ENCODE measurements at places on chromosomes 12 and 14. TPM values are rescaled to one million over a fixed set of nuclear protein-coding genes. Genes with fewer than 3 reads are reported as not detected.

ZC2HC1C gene
- 2.1 TPM for total RNA-seq

KRT75 gene
- total RNA-seq: not detected

ACVRL1 gene
- not detected for total RNA-seq

RPL10L gene
- not detected for total RNA-seq

MUCL1 gene
- not detected for total RNA-seq

GNB3 gene
- total RNA-seq: 0.78 TPM

BDKRB2 gene
- total RNA-seq: not detected

C12orf54 gene
- total RNA-seq: not detected

OASL gene
- total RNA-seq: 26.5 TPM

GRIN2B gene
- not detected for total RNA-seq

AVPR1A gene
- total RNA-seq: not detected

SPX gene
- total RNA-seq: 0.36 TPM

NOS1 gene
- not detected for total RNA-seq

GRCh38 chr14:67523764-67524633 lies 9.1 kb upstream of the PLEKHH1 start:
- no peak overlapping the region for H3K27ac ChIP-seq
- H3K36me3 ChIP-seq: no peaks in the 10 kb centered on the region
- DNase-seq: no peak
- no peak overlapping the region for H3K4me3 ChIP-seq
- peaks cover 26% of the 10 kb centered on the region for H3K27me3 ChIP-seq
- H3K4me1 ChIP-seq: peaks cover 3% of the 10 kb centered on the region

DNA sequence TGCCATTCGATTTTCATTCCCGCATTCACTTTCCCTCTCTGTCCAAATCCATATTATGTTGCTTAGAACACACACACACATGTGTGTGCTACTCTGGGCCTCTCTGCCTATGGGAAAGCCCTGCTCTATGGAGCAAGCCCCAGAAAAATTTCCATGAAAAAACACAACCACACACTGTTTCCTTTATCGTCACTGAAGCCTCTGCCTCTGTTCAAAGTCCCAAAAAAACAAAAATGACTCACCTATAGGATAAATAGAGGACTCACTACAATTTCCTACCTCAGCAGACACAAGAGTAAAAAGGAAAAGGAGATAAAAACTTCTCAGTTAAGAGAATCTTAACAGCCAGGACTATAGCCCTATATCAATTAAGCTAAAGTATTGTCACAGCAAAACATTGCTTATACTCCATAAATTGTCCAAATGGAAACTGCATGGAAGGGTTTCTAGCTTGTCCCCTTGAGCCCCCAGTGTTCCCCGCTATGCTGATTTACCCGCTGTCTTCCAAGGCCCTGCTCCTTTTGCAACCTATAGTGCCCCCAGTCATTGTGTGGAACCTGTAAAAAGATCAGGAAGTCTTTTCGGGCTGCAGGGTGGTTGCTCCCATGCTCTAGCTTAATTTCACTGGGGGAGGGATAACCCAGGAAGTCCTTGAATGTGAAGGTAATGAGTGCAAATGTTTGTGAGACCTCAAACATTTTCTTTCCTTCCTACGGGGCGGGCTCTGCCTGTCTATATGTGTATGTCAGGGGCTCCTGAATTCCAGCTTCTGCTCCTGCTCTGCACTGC lies 11.1 kb upstream of the PIP4K2C start:
- H3K4me1 ChIP-seq: no peaks in the 10 kb centered on the region
- H3K27ac ChIP-seq: no peak overlapping the region
- no peak overlapping the region for H3K4me3 ChIP-seq

DNA sequence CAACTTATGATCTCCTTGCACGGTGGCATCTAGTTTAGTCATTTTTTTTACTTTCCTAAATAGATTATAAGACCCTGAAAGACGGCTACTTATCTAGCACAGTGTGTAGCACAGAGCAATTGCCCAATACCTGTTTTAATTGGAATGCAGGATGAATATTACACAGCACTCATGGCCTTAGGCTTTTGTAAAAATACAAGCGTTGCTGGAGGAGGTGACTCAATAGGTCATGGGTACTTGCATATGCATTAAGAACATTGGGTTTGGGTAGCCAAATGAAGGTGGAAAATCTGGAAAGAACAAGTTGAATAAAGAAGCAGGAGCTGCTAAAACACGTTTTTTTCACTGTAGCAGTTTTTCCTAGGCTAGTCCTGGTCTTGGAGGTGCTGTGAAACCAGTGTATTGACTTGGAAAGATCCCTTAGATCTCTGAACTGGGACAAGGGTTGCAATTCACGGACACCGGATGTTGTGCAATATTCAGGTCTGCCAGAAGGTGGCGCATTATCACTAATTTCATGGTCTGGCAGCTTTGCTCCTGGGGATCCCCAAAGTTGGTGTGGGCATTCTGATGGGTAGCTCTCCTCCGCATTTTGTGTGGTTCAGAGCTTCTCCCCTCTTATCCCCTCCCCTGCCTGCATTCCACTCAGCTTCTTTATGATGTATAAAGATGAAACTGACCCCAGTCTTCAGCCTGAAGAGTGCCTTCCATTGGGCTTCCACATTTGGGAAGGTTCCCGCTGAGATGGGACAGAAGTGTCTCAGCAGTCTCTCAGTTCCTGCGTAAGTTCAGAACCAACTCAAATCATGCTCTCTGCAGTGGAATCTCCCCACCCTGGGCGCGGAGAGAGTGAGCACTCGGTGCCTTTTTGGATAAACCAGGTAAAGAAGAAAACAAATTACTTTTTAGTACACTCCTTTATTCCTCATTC lies 278.3 kb downstream of the NRXN3 start:
- H3K36me3 ChIP-seq: no peaks in the 10 kb centered on the region
- DNase-seq: peak; percentile 51
- H3K27ac ChIP-seq: no peak overlapping the region
- H3K27me3 ChIP-seq: peaks cover 2% of the 10 kb centered on the region

GRCh38 chr12:63915105-63915800 lies 70.8 kb downstream of the SRGAP1 start:
- H3K4me3 ChIP-seq: no peak overlapping the region
- H3K27me3 ChIP-seq: peaks cover 5% of the 10 kb centered on the region
- H3K36me3 ChIP-seq: no peaks in the 10 kb centered on the region
- H3K27ac ChIP-seq: no peak overlapping the region
- no peak for DNase-seq
- no peaks in the 10 kb centered on the region for H3K4me1 ChIP-seq

- H3K36me3 ChIP-seq: no peaks in the 10 kb centered on the region
- peak overlapping the region; percentile 28 for H3K4me3 ChIP-seq
- DNase-seq: peak; percentile 84
These were observed 32.6 kb upstream of the CD9 start for GRCh38 chr12:6167327-6168280.

DNA sequence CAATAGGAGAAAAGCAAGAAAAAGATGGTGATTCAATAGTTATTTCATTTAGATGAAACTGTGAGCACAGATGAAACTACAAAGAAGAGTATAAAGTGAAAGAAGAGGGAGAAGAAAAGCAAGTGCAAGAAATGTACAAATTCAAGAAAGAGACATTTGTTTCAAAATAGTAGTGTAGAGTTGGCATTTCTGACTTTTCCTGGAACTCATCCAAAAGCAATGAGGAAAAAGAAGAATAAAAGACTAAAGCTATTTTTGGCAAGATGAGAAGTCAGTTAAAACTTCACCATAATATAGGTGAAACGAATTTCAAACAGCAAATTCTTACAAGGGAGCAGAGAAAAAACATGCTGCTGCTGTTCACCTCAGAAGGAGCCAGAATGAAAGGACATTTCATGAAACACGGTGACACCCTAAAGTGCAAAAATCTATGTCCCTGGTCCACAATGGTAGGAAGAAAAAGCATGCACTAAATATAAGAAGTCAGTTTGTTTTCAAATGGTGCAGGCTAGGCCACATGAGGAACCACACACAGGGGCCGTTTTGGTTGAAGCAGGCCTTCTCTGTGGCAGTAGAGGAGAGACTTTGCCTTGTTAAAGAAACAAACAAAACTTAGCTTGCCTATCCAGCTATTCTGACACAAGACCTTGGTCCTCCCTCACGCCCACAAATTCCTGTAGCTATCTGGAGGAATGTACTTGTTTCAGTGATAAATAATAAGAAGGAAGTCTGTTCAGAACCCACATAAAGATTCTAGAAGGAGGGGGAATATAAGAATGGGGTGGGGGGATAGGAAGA lies 11.1 kb upstream of the CMAS start:
- H3K4me1 ChIP-seq: peaks cover 6% of the 10 kb centered on the region
- H3K27me3 ChIP-seq: no peaks in the 10 kb centered on the region
- H3K4me3 ChIP-seq: no peak overlapping the region
- no peak overlapping the region for H3K27ac ChIP-seq

GRCh38 chr14:80211153-80212022 lies at the start of gene DIO2:
DIO2 (minus strand) TSS chr14:80211504; CDS start chr14:80211472, 32 bp downstream.
- H3K4me3 ChIP-seq: no peak within 1 kb of the TSS
- no peak within 1 kb of the TSS for H3K27ac ChIP-seq
- no peaks in the 10 kb centered on the region for H3K36me3 ChIP-seq

GRCh38 chr14:20631023-20631879 lies 10.2 kb downstream of the OR6S1 start:
- peak overlapping the region; percentile 76 for H3K27ac ChIP-seq
- peaks cover 49% of the 10 kb centered on the region for H3K27me3 ChIP-seq
- H3K36me3 ChIP-seq: peaks cover 6% of the 10 kb centered on the region
- peak; percentile 57 for DNase-seq
- H3K4me1 ChIP-seq: peaks cover 57% of the 10 kb centered on the region

DNA sequence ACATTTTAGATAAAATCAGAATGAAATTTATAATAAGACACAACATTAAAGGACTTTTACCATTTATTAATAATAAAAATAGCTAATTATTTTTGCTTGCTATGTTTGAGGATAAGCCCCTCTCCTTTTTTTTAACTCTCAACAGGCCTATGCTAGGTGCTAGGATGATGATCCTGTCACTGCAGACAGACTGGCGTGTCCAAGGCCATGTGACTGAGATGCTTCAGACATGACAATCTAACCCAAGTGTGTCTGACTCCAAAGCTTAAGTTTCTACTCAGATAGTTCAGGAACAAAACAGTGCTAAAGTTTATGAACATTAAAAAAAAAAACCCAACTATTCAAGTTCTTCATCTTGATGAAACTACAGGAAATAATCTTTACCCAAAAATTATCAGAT lies 29.8 kb downstream of the PPP1R13B start:
- no peak overlapping the region for H3K4me3 ChIP-seq
- DNase-seq: no peak
- H3K27ac ChIP-seq: no peak overlapping the region

- H3K4me1 ChIP-seq: no peaks in the 10 kb centered on the region
- no peak for DNase-seq
- H3K27me3 ChIP-seq: no peaks in the 10 kb centered on the region
These were observed 417.8 kb upstream of the FOXG1 start for GRCh38 chr14:28348797-28349196.

DNA sequence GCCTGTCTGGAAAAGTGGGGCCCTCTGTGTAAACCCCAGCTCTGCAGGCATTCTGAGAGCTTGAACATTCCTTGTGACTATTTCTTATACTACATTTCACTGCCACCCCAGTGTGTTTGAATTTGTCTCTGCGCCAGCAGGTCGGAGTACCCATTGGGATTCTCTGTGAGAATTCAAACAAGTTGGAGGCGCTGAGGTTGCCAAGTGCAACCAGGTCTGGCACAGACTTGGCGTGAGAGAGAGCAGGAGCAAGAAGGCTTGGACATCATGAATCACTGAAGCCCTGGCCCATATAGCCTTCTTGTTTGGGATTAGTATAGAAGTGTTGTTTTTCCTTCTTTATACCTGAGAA lies 33.0 kb upstream of the ATP2A2 start:
- no peaks in the 10 kb centered on the region for H3K27me3 ChIP-seq
- no peak for DNase-seq
- no peak overlapping the region for H3K27ac ChIP-seq

GRCh38 chr14:101888182-101888581 lies 76.2 kb upstream of the DYNC1H1 start:
- no peak overlapping the region for H3K4me3 ChIP-seq
- H3K27me3 ChIP-seq: no peaks in the 10 kb centered on the region
- H3K27ac ChIP-seq: no peak overlapping the region
- peaks cover 40% of the 10 kb centered on the region for H3K36me3 ChIP-seq
- peaks cover 1% of the 10 kb centered on the region for H3K4me1 ChIP-seq
- no peak for DNase-seq

DNA sequence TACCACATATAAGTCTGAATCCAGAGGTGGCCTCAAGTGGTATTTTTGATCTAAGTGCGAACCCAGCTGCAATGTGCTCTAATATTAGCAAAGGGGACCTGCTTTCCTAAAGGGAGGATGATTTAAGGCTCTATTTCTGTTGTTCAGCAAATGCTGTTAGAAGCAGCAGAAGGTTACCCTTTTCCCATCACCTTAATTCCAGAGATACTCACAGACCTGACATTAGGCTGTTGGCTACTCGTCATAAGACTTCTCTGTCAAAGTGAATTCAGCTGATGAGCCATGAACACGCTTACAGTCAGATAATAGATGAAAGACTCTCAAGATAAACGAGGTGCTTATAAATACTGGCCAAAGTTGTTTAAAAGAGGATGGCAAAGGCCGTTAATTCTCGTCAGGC lies 308.7 kb upstream of the DDHD1 start:
- H3K27ac ChIP-seq: no peak overlapping the region
- no peaks in the 10 kb centered on the region for H3K36me3 ChIP-seq
- H3K4me3 ChIP-seq: no peak overlapping the region

GRCh38 chr14:89983375-89983774 lies 27.6 kb downstream of the TDP1 start:
- DNase-seq: no peak
- H3K4me1 ChIP-seq: no peaks in the 10 kb centered on the region
- no peaks in the 10 kb centered on the region for H3K27me3 ChIP-seq
- H3K27ac ChIP-seq: no peak overlapping the region
- H3K36me3 ChIP-seq: peaks cover 58% of the 10 kb centered on the region
- H3K4me3 ChIP-seq: no peak overlapping the region

GRCh38 chr14:62854951-62855350 lies 190.3 kb downstream of the KCNH5 start:
- no peaks in the 10 kb centered on the region for H3K27me3 ChIP-seq
- no peaks in the 10 kb centered on the region for H3K36me3 ChIP-seq
- H3K4me3 ChIP-seq: no peak overlapping the region

DNA sequence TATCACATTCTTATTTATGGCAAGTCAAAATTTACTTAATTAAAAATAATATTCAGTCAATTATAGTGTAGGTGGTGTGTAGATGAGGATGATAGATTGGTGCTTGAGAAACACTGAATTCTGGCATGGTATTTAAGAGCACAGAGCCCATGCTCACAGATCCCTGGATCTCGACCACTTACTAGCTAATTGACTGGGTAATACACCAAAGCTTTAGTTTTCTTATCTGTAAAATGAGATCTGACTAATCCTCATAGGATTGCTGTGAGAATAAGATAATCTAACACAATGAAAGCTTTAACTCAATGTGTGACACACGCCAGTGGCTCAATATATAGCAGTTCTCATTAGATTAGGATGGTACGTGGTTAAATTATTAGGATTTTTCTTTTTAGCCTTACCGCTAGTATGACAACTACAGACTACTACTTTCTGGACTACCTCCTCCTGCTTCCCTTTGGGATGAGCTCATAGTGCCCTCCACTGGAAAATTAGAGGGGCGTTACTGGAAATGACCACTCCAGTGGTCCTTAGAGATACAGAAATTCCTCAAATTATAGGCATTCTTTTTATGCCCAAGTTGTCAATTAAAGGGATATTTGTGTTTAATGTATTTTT lies 482.8 kb upstream of the TBX3 start:
- DNase-seq: no peak
- no peaks in the 10 kb centered on the region for H3K4me1 ChIP-seq
- H3K27me3 ChIP-seq: no peaks in the 10 kb centered on the region
- H3K4me3 ChIP-seq: no peak overlapping the region
- H3K27ac ChIP-seq: no peak overlapping the region
